Muscle of leg (tissue), 16 donors: ENCODE measurements at places on chromosomes 7 and 10. TPM values are rescaled to one million over a fixed set of nuclear protein-coding genes. Genes with fewer than 3 reads are reported as not detected.

DNA sequence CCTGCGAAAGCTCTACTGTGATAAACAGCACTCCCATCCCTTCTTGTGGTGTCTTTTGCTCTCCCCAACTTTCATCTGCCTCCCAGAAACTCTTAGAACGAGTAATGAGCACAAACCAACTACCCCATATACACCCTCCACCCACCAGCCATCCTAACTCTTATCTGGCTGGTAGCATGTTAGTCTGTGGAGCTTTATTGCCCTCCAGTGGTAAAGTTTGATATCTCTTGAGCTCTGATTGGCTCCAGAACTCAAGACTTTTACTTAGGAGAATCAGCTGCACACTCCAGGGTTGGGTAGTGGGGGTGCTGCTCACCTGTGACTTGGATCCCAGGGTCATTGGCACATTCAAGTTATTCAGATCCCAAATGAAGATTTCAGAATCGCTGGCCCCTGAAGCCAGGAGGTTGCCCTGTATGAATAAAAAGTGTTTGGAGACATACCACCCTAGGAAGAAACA lies 10.9 kb downstream of the SEC31B start:
- DNase-seq = peak; percentile 21

- DNase-seq = no peak
Observed at GRCh38 chr7:26668821-26669220, 195.6 kb downstream of the SKAP2 start.

GRCh38 chr10:67618116-67618515 lies 77.9 kb downstream of the CTNNA3 start:
- no peak for DNase-seq

DNA sequence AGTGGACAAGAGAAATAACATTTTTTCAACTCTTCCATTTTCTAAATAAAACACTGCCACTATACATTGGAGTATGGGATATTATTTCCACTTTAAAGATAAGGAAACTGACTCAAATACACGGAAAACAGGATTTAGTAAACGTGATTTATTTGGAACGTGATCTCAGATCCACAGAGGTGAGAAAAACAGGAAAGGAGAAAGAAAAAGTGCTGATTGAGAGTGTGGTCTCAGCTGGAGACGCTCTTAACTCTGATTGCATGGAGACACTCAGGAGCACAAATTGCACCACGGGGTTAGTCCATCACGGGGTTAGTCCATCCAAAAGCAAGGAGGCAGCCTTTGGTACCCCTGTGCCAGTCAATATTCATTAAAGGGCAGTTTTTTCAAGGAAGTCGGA lies 142.5 kb downstream of the GNAT3 start:
- no peak for DNase-seq

DNA sequence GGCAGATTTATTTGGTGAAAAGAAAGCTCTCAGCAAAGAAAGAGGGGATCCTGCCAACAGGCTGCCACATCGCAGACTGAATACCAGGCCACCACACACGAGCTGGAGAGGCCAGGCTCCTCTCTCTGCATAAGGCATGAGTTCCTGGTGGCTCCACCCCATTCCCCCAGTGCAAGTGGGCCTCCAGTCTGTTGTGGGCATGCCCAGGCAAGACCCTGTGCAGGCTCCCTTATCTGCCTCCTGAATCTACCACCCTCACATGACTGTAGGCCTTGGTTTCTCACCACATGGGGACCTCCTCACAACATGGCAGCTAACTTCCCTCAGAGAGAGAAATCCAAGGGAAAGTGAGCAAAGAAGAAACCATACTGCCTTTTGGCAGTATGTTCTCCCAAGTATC lies 26.7 kb upstream of the CUL1 start:
- no peak for DNase-seq

DNA sequence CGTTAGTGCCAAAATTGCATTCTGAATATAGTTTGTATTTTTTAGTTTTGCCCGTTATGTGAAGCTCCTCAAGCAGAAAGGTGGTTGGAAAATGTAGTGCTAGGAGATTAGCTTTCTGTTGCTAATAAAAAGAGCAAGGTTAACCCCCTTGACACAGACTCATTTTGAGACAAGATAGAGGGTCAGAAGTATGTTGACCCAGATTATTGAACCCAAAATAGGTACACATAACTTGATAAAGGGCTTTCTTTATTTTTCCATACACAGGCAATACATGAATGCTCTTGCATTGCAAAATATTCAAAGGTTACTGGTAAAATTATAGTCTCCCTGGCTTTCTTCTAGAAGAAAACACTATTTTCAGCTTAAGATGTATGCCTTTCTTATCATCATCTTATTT lies 10.0 kb upstream of the PON2 start:
- DNase-seq = no peak

- DNase-seq = no peak
Observed at GRCh38 chr10:122570920-122571319, 10.4 kb downstream of the DMBT1 start.

The SMURF1 gene
- total RNA-seq = 8.4 TPM
